ENCODE measurements at places on chromosomes 1 and 21.
A peak's percentile ranks its signal among the peaks of the same experiment; 100 is the strongest.

DNA sequence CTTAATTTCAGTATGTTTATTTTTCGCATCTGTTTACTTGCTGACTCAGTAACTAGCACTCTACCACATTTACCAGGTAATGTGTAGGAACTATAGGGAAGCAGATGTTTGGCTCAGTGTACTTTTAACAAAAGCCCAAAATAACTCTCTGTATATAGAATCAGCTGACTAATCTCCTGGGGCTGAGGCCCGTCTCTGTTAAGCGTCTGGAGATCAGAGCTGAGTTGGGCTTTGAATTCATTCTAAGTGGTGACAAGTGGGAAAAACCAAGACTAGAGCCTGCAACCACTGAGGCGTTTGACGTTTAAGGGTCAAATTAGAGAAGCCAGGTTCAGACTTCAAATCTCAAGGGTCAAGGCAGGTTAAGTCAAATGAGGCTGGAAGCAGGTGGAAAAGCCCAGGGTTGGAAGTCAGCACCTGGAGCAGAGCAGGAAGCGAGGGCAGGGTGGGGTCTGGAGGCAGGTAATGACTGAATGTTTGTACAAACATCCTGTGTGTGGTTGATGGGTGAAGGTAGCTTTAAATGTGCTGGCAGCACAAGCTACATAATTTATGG is 56.8 kb upstream of the LYST start:
- DNase-seq, result no peak

DNA sequence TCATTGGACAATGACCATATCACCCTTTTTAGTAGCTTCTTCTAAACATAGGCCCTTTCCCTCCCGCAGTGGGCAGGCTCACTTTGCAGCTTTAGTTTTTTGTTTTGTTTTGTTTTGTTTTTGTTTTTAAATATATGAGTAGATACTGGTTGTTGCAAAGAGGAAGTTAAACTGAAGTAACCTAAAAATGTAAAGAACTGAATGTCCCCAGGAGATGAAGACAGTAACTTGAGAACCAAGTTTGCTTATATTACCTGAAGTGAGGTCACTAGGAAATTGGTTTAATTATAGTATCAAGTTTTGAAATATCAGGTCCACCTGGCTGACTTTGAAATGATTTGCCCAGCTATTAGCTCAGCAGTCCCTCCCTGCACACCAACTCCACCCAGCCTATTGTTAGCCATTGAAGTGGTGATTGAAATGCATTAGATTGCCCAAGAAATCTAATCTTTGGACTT is 18.2 kb downstream of the SMAP2 start:
- no peak for DNase-seq

GRCh38 chr1:38581396-38581795 is 278.2 kb downstream of the RRAGC start:
- DNase-seq, result no peak

DNA sequence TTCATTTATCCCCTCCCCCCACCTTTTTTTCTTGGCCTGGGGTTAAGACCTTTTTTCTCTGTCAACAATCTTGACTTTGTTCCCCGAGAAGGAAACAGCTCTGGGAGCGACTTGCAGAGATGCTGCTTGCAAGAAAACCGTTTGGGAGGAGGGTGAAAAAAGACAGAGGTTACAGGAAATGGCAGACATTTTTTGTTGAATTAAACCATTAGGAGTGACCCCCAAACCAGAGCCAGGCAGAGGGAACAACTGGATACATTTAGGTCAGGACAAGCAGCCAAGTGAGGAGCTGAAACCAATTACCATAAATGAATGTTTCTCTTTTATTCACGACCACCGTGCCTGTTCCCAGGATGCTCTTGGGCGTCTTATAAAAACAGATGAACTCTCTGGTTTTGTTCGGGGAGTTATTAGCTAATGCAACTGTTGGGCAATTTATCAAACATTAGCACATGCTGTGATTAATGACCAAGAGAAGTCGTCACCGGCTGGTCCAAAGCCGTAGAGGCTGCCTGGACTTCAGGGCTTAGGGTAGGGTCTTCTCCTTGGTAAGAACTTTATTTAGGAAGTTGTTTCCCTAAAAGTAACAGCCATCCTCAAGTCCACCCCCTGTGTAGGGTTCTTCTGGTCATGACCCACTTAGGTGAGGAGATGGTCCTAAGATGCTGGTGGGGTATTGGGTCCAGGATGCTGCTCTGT is 141.0 kb downstream of the FOXD2 start:
- no peak for DNase-seq

GRCh38 chr1:94970783-94971182 is 43.9 kb upstream of the CNN3 start:
- no peak for DNase-seq

DNA sequence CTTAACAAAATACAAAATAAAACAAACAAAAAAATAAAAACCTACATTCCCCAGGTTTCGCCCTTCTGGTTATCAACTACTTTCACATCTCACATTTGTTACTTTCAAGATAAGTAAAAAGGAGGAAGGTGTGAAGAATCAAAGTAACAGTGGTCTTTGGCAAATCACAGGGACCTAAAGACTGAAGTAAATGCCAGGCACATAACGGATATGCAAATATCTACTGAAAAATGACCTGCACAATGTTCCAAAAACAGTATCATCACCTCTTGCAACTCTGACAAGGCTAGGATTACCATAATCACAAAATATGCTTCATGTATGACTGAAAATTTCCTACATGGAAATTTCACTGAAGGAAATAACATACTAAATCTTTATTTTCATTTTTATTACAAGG is 29.3 kb downstream of the COP1 start:
- DNase-seq, result no peak

GRCh38 chr1:212610575-212610967 is 2.0 kb downstream of the ATF3 start:
- no peak for DNase-seq

DNA sequence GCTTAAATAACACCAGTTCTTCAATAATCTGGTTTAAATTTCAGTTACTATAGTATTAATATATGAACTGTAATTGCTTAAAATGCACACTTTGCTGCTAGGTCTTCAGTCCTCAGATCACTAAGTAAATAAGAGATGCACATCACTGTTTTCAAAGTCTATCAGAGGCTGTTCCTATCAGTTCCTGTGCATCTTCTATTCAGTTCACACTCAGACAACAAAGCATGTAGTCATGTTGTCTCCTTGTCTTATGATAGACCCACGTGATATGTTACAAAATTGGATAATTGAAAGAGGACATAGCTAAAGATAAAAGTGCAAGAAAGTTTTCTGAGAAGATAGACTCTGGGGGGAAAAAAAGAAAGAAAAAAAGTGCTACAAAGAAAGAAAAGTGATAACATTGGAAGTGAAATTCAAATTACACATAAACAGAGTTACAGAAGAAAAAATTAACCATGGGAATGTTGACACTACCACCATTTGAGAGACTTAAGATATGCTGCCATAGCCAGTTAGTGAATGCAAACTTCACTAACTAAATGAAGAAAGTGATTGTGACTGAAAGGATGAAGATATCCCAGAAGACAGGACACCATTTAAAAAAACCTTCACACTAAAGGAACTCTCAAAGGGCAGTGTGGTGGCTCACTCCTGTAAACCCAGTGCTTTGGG is 33.9 kb upstream of the TSNAX start:
- DNase-seq, result no peak

DNA sequence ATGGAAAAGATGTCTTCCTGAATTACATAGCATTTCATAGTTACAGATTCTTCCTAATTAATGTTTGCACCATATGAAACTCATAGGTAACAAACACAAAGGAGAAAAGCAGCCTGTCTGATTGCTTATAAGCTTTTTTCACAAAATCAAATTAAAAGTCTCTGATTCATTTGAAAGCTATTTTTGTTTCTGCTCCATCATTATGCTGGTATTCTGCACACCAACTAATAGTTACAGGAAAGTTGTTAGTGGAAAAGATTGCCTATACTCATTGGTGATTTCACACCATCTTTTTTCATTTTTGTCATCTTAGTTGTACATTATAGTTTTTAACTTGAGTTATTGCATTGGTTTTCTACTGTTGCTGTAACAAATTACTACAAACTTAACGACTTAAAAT is 70.0 kb downstream of the PRKAA2 start:
- no peak for DNase-seq

GRCh38 chr1:53246261-53247134 is 8.2 kb upstream of the MAGOH start:
- no peak for DNase-seq

DNA sequence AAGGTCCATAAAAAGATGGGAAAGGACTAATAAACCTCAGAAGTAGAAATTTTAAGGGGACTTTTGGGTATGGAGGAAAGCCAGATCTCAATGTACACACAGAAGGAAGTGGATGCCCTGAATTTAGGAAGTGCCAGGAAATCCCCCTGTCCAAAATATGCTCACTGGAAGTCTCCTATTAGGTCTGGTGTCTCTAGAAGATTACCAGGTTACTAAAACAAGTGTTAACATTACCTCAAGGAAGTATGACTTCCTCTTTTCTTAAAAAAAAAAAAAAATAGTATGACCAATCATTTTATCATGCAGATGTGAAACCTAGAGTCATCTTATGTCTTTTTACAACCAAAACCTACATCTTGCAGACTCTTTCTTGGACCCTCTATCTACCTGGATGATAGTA is 30.7 kb downstream of the CD58 start:
- no peak for DNase-seq

- peak; percentile 75 for DNase-seq
Observed at GRCh38 chr1:28580722-28581530, 11.1 kb upstream of the RAB42 start.

- DNase-seq, result no peak
Observed at GRCh38 chr1:235486321-235486720, 17.9 kb downstream of the B3GALNT2 start.

DNA sequence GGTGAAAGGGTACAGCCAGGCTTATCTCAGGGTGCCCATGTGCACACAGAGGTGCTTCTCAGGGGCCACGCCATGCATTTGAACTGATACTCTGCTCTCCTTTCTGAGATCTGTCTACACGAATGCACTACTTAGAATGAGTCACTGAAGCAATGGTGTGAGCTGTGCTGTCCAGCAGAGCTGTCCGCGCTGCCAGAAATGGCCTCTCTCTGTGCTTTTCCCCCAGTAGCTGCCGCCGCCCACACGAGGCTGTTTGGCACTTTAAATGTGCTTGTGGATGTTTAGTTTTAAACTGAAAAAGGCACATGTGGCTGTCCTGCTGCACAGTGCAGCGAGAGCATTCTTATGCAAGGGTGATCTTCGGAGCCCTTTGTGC is 87.1 kb upstream of the COL6A1 start:
- no peak for DNase-seq

DNA sequence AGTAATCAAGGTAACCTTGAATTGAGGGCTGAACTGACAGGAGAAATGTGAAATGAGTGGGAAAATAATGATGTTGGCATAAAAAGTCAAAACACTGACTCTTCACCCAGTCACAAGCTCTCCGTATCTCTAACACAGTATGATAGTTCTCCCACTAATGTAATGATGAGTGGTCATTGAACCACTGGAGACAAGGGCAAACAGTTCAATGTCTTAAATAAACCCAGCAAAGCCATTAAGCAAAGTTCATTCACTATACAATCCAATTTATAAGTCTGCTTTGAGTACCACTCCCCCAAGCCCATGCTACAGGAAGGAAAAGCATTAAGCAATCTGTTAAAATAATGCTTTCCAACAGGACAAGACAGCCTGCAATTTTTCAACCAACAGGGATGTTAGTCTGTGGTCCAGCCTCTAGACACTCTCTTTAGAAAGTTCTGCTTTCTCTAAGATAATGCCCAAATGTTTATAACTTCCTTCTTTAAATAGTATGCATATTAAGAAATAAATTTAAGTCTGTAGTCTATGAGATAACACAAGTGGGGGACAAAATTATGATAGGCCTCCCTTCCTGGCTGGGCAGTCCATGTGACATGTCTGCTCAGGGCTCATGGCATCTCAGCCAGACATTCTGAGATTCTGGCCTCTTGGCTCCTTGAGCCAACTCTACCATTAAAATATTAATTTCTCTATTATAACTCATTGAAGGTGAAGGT is 25.5 kb upstream of the DDAH1 start:
- no peak for DNase-seq

GRCh38 chr21:45943630-45944540 is 37.7 kb upstream of the COL6A1 start:
- no peak for DNase-seq

- no peak for DNase-seq
Observed at GRCh38 chr1:220226752-220227151, 45.5 kb downstream of the RAB3GAP2 start.

DNA sequence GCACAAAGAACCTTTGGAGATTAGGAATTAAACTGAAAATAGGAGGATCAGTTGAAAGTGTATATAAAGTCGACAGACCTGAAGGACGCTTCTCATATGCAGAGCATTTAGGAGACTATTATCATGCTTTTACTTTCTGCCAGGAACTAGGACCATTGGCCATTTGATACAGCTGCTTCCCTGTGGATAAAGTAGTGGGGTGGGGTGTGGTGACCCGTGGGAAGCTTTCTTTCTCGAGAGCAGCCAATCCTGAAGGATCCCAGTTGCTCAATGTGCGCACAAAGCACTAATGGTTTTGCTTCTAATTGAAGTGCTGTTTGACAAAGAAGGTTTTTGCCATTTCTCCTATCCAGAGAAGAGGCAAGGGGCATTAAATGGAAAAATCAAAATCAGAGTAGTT is 14.9 kb upstream of the CD55 start:
- DNase-seq, result no peak

DNA sequence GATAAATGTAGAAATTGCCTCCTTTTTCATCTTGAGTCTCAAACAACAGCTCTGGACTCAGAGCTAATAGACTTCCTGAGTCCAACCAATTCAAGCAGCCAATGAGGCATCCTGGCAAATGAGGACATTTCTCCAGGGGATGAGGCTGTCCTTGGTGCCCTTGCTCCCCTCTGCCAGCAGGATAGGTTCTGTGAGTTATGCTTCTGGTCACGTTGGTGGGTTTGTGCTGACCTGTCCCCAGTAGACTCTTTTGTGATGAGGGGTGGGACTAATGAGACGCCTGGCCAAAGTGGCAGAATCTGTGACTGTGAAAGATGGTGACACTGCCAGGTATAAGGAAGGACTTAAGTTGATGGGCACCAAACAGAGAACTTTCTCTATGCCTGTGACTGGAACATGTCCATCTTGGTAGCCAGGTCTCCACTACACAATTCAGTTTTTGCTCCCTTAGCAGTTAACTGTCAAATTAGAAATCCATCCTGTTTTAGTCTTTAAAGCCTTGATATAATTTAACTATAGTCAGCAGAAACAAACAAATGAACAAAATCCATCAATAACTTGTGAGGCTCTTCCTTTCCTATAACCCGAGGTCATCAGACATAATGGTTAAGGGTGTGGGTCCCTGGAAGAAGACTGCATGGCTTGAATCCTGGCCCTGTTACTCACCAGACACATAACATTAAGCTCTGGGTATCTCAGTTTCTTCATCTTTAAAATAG is 35.7 kb upstream of the THEM4 start:
- DNase-seq, result no peak

- DNase-seq, result no peak
Observed at GRCh38 chr1:90400131-90400530, 317.0 kb downstream of the BARHL2 start.

GRCh38 chr1:15618655-15619525 is 1.6 kb downstream of the DDI2 start:
- DNase-seq, result no peak

DNA sequence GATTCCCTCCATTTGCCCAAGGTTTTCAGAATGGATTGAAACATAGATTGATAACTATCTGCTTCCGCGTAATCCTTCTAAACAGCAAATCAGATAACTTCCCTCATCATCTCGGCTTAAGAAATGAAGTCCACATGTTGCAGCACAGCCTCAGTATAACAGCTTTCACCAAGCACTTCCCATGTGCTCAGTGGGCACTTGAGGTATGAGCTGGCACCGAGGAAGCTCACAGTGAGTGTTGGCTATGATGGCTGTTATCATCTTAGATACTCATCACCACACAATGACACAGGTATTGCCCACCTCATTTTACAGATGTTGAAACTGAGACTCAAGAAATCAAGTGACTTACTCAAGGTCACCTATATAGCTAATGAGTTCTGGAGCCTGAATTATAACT is 43.2 kb downstream of the RCSD1 start:
- DNase-seq, result no peak
